ENCODE measurements at places on chromosomes 11 and 22.

- DNase-seq = no peak
These were observed 7.6 kb downstream of the CARS1 start for GRCh38 chr11:3049430-3050243.

DNA sequence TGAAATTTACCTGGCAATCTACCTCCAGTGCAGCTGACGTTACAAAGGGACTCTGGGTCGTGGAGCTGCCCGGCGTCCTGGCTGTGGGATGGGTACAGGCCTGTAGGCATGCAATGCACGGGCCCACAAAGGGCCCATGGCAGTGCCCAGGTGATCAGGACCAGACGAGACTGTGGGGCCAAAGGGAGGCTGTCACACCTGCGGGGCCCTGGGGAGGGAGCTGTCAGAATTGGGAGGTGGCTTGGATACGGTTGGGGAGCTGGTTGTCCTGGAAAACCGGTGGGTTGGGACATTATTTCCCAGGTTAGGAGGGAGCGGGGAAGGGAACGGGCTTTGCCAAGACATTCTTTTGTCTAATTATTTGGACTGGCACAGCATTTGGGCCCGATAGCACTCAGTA, 958.5 kb downstream of the BRD1 start:
- no peak for DNase-seq

DNA sequence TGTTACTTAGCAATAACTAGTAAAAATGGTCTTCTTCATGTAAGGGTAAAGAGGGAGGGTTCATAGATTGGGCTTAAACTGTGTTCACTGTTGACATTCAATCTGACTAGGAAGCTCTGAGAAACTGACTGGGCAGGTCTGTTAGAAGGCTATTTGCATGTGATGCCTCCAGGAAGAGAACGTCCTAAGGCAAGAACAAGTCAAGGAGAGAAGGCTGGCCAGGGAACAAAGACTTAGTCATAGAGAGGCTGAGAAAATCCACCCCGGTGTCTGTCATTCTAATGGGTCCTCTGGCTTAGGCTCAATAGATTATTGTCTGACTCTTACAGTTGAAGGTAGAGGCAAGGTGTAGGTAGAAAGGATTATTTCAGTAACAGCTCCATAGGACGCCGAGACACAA, 50.3 kb upstream of the CD44 start:
- DNase-seq = no peak

GRCh38 chr11:34379079-34379478, 21.3 kb upstream of the ABTB2 start:
- no peak for DNase-seq

Measured in NCI-H1105 (cell line).